DMS79 (cell line): ENCODE measurements at places on chromosomes 12 and 14.

DNA sequence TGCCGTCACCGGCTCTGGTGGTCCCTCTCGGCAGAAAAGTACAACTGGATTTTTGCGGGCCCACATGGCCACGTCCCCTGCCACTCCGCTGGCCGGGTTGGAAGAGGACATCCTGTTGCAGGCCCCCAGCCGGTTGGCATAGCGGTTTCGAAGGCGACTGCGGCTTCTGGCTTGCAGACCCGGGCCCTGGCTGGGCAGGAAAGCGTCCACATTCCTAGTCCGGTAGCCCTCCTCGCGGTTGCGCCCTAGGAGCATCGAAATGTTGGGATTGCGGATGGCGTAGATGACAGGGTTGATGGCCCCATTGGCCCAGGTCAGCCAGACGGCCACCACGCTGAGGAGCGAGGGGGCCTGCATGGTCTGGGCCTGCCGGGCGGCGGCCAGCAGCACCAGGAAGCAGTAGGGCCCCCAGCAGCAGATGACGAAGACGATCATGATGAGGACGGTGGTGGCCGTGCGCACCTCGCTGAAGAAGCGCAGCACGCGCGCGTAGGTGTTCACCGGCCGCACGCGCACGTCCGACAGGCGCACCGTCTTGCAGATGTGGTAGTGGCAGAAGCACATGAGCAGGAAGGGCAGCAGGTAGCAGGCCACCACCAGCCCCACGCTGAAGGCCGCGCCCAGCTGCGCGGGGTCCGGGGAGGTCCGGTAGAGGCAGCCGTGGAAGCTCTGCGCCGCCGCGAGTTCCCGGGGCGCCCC is 1.2 kb downstream of the GPR135 start:
- DNase-seq: no peak

DNA sequence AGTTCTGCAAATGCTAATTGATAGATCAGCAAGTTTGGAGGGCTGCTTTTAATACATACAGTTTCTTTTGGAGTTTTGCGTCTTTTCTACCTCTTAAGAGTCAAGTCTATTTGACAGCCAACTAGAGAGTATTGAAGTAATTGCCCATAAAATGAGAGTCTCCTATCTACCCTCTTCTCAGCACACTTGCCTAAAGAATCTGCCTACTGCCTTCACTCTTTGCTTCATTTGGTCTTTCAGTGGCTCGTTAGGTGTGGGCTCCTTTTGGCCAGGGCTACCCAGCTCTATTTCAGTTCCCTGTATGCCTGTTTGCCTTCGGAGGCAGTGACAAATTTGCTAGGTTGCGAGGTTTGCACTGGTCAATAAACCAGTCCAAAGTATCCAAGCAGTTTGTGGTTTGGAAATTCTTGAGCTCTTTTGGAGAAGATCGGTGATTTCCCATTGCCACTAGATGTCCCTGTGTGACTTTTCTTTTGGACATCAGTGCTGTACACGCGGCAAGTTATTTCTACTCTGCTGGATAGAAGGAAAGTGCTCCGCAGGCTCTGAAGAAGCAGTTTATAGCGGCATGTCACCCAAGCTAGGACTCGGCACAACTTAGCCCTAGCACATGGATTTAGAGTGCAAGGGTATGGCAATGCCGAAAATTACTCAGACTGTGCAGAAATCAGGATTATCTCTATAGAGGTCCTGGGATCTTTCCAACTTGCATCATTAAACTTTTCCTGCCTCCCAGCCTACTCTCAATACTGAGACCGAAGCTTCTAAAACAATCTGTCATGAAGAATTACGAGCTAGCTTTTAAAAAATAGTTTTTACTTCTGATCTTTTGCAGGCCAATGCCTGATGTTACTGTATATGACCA is 38.6 kb downstream of the MGST1 start:
- peak; percentile 53 for DNase-seq

GRCh38 chr12:27549801-27550652 is 26.0 kb downstream of the PPFIBP1 start:
- DNase-seq: peak; percentile 15

GRCh38 chr12:129385637-129385990 is 518.2 kb downstream of the TMEM132D start:
- DNase-seq: no peak

GRCh38 chr12:68739891-68740290 is 6.1 kb upstream of the SLC35E3 start:
- DNase-seq: no peak

DNA sequence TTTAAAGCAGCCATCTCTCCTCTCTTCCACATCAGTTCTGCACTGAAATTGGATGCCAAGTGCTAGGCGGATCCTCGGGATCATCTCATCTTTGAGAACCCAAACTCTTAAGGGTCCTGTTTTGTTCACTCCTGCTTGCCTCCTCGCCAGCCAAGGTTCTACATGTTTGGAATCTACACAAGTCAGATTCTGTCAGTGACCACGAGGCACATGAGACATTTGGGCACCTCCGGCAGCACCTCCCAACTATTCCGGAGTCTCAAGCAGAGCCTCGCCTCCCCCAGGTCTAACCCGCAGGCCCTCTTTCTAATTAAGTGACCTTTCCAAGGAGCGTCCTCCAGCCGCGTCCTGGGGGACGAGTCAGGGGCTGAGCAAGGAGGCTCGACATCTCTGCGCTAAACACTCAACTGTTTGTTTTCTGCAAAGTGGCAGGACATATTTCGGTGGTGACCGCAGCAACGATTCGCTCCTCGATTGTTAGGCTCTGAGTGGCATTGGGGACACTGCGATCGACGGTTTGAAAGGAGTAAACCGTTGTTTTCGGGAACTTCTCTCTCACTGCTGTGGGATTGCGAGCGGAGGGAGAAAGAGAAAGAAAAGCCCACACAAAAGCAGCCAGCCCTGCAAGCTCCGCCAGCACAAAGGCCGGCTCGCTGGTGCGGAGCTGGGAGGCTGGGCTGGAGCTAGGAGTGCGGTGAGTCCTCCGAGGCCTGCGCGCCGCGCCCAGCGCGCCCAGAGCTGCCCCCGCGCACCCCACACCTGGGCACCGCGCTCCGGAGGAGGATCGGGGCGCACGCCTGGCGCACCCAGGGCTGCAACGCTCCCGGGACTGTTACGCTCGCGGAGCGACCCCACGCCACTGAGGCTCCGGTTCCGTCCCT is 640 bp downstream of the ARMH4 start:
- DNase-seq: no peak

DNA sequence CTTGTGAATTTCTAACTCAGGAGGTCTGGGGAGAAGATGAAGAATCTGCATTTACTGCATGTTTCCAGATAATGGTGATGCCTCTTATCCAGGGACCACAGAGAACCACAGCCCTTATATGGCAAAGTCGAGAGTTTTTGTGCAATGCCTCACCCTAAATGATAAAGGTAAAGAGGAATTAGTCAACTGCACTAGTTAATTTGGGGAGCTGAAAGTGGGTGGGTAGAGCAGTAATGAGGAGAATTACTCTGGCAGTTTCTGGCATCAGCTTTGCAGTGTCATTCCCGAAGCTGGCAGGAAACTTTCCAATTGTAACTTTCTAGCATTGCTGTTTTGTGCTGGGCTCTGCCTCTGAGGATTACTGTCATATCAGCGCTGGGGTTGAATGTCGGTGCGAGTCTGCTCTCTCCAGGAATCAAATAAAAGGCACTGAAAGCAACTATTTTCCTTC is 10.3 kb downstream of the EGLN3 start:
- DNase-seq: no peak

DNA sequence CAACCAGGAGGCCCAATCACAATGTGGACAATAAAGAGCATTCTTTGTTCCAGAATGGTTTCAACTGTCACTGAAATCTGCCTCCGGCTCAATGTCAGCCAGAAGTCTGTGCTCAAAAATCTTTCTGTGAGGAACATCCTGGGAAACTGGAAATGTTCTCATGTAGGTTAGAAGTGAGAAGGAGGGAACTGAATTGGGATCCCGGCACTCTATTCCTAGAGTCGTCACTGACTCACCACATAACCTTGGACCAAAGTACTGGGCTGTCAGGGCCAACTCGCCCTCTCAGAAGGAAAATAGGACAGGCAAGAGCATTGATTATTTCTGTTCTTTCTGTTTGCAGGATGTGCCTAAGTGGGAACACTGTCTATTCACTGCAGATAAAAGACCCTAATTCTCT is 57.6 kb downstream of the PRKAB1 start:
- no peak for DNase-seq

GRCh38 chr12:7935590-7936581 is at the start of gene SLC2A3:
SLC2A3 (minus strand) TSS chr12:7936187; CDS start chr12:7936034, 153 bp downstream.
- DNase-seq: no peak

GRCh38 chr14:35374263-35374712 is 30.3 kb downstream of the NFKBIA start:
- DNase-seq: no peak

- DNase-seq: no peak
Observed at GRCh38 chr14:96243785-96244184, 12.2 kb upstream of the BDKRB1 start.

- DNase-seq: no peak
Observed at GRCh38 chr12:58725400-58726105, 194.8 kb downstream of the LRIG3 start.

- peak; percentile 95 for DNase-seq
Observed at GRCh38 chr12:6946033-6946919, 2.5 kb downstream of the C12orf57 start.

DNA sequence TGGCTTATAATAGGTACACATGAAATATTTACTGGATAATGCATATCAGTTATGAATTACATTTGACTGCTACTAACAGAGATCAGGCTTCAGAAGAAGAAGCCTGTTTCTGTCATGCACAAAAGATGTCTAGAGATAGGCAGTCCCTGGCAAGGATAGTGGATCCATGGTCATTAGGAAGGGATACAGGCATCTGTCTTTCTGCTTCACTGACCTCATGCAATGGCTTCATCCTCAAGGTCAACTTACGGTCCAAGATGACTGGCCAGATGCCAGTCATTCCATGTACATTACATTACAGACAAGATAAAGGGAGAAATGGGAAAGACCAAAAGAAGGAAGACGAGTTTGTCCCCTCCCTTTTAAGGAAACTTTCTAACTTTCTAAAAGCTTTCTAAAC is 94.0 kb downstream of the NUAK1 start:
- DNase-seq: no peak

DNA sequence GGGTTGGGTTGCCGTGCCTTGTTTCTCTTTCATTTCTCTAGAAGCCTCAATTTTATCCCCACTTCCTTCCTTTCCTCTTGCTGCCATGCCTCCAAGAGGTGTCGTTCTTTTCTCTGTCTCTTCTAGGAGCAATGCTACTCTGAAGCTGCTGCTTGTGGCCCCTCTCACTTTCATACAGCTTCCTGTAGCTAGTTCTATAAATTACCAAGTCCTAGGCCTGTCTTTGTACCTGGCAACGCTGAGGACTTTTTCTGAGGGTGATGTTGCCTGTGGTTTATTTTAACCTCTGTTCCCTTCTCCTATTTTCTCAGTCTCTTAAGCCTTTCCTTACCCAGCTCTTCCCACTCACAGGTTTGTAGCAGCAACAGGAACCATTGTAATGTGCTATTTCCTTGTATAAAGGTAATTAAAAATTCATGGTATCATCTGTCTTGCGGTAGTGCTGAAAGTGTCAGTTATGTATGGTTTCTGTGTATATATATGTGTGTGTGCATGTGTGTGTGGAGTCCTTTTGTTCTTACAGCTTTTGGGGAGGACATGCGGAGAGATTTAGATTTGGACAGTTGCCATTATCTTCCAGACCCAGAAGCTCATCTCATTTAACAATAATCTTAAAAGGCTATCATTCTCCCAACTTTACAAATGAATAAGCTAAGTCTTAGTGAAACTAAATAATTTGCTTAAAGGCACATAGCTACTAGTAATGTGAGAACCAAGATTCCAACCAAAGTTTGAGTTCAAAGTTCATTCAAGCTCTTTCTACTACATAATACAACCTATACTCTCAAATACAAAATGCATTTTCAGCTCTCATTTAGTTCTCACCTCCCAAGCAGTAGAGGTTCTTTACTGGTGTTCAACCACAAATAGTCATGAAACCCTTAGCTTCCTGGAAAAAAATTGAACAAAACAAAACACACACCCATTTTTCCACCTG is 43.8 kb downstream of the DDHD1 start:
- DNase-seq: no peak

- DNase-seq: no peak
Observed at GRCh38 chr12:132355742-132356681, 26.6 kb upstream of the GALNT9 start.

- peak; percentile 34 for DNase-seq
Observed at GRCh38 chr12:41967668-41968500, 176.8 kb downstream of the GXYLT1 start.

DNA sequence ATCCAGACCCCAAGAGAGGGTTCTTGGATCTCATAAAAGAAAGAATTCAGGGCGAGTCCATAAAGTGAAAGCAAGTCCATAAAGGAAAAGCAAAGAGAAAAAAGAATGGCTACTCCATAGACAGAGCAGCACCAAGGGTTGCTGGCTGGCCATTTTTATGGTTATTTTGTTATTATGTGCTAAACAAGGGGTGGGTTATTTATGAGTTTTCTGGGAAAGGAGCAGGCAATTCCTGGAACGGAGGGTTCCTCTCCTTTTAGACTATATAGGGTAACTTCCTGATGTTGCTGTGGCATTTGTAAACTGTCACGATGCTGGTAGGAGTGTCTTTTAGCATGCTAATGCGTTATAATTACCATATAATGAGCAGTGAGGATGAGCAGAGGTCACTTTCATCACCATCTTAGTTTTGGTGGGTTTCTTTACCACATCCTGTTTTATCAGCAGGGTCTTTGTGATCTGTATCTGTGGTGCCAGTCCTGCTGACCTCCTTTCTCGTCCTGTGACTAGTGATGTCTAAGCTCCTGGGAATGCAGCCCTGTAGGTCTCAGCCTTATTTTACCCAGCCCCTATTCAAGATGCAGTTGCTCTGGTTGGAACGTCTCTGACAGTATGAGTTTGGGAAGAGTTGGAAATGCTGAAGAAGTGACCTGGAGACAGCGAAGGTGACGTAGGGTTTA is 100.5 kb downstream of the ZNF664 start:
- DNase-seq: no peak

DNA sequence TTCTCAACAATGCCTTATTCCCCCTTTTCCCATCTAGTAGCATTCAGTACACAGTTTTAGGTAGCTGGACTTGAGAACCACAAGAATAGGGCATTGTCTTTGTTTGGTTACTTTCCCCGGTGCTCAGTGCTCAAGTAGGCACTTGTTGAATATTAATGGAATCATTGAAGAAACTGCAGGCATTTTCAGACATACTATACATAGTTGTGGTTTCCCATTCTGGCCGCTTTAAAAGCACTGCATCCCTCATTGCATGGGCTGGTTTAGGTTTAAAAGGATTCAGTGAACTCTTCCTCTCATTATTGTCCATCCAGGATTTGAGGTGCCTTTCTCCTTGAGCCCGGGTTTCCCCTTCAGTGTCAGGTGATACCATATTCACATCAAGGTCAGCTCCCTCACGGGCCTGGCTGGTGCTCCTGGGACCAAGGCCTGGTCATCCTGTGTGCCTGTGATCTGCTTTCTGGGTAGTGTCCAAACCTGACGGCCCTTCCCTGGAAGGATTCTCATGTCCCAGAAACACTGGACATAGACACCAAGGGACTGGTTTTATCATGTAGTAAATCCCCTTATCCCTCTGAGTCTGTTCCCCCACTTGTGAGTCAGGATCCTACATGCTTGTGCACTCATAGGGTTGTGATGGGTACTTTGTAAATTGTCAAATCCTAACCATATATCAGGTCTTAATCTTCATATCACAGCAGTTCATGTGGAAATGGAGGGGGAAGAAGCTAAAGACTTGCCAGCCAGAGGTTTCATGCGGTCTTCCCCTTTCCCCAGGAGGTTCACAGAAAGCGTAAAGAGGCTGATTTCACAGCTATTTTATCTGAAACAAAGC is 7.4 kb downstream of the TCP11L2 start:
- peak; percentile 67 for DNase-seq
